Anterior cingulate cortex (tissue), 58 donors: ENCODE measurements at places on chromosomes 4 and X.

DNA sequence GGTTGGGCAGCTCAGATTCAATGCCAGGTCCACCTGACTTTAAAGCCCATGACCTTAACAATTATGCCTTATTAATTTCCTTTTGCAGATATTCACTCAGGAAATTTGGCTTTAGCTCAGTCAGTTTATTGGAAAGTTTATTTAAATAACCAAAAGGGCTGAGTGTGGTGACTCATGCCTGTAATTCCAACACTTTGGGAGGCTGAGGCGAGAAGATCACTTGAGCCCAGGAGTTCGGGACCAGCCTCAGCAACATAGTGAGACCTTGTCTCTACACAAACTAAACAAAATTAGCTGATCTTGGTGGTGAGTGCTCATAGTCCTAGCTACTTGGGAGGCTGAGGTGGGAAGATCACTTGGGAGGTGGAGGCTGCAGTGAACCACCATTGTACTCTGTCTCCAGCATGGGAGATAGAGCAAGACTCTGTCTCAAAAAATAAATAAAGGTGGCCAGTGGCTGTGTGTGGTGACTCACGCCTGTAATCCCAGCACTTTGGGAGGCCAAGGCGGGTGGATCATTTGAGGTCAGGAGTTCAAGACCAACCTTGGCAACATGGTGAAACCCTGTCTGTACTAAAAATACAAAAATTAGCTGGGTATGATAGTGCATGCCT, 43.3 kb downstream of the RHOH start:
- no peak for DNase-seq

- no peak for DNase-seq
Observed at GRCh38 chrX:103367502-103367901, 8.8 kb upstream of the BEX3 start.

DNA sequence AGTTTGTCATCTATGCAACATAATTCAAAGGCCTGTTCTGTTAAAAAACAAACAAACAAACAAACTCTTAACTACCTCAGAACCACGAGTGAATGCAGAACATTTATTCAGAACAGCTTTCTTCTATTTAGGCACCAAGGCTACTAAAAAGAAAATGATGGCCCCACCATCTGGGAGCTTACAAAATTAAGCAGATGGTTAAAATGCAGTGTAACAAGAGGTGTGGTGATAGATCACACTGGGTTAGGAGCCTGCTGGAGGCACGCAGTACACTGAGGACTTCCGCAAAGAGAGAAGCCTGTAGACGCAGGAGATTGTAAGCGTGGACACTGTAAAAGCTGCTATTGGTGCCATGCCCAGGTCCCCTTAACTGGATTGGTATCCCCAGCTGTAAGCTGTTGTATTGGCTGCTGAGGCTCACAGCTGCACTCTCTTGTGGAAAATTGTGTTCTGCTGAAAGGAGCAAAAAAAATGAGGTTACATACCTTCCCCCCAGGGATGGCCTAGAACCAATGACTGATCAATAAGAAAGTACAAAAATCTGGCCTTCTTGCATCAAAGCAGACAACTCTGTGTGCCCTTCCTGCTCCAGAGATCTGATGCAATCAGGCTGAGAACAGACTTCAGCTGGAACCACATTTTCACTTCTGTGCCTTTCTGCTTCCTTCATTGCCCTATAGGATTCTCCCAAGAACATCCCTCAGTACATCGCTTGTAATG, 60.0 kb downstream of the SHROOM3 start:
- DNase-seq: no peak

GRCh38 chrX:1111601-1112300, 100.7 kb downstream of the CRLF2 start:
- DNase-seq: no peak

DNA sequence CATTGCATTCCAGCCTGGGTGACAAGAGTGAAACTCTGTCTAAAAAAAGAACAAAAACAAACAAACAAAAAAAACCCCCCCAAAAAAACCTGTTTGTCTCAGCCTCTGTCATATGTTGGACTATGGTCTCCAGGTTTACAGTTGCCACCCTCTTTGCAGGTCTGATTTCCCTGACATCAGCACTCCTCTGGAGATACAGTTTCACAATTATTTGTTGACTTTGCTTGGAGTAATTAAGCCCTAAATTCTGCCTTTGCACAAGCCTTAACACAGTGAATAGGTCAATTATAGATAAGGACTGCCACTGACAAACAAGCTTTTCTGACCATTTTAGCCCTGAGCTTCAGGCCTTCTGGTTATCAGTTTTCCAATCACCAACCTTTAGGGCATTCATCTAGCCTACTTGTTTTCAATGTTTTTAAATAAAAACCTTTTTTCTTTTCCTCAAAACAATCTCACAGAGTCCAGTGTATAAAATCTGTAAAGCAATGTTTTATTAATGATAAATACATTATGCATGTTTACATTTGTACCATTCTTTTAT, 20.4 kb upstream of the MAPK10 start:
- DNase-seq: no peak

DNA sequence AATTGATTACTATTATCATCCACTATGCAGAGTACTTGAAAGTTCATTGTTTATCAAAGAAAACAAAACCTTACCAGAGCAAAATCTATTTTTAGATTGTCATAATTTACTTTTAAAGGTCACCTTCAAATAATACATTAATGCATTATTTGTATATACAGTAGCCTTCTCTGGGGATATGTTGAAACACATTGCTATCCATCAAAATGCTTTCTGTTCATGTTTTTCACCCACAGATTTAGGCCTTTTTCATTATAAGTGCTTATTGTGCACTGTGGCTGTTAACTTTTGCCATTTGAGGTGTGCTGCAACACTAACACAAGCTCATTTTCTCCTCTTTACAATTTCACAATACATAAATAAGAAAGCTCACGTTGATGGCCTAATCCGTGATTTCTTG, 74.1 kb upstream of the ANKRD50 start:
- DNase-seq: no peak

GRCh38 chr4:123804196-123804721, 407.7 kb downstream of the SPRY1 start:
- no peak for DNase-seq

DNA sequence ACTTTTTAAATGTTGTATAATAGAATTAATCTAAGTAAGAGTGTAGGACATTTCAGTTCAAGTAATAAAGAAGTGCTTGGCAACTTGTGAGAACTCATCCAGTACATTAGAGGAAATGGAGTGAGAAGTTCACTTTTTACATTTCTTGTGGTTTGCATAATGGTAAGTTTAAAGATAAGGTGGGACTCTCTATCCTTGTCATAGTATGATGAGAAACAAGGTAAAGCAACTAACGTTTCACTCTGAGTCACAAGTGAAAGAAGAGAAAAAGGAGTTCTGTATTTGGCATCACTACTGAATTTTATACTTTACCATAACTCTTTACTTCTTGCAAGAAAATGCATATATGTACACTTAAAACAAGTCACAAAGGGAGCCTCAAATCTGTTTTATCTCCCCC, 219.4 kb downstream of the SLC4A4 start:
- no peak for DNase-seq

GRCh38 chr4:107896158-107896645, 35.1 kb upstream of the CYP2U1 start:
- DNase-seq: no peak

GRCh38 chrX:134741746-134742145, 83.5 kb upstream of the PLAC1 start:
- DNase-seq: no peak

DNA sequence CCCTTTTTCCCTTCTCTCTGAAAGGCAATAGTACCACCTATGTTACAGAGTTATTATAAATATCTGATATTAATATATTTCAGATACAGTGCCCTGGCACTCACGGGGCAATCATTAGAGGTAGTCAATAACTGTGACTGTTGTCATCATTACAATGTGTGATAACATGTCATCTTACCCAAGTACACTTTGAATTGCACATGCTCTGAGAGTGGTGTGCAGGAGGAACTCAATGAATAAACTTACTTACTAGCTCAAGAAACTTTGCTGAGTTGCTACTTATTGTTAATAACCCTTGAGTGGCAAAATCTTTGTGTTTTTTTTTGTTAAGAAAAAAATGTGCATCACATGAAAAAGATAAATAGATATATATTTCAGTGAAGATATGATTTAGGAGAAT, 275.1 kb upstream of the RASGEF1B start:
- no peak for DNase-seq

- no peak for DNase-seq
Observed at GRCh38 chr4:21593671-21594001, 354.9 kb downstream of the KCNIP4 start.

GRCh38 chr4:82293304-82293703, 80.5 kb downstream of the HNRNPD start:
- no peak for DNase-seq

- DNase-seq: peak; percentile 36
Observed at GRCh38 chr4:140308366-140309123, 64.9 kb upstream of the SCOC start.

DNA sequence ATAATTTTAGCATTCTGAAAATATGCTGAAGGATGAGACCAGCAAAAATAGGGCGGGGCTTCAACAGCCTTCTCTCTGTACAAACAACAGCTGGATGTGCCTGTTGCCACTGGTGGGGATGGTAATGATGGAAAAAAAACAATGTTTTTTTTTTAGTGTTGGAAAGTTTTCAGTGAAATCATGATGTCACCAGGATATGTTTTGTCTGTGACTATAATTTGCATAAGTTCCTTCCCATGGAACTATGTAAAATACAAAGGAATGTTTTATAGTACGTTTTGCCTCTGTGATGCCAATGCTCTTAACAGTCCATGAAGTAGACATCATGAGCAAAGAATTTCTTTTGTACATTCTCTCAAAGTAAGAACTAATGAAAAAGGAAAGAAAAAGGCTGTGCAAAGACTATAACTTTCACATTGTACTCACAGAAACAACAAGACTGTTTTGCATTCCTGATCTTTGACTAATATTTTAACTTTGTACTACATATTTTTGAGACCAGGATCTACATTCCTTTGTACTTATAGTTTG, 589.7 kb downstream of the SPRY1 start:
- DNase-seq: no peak

GRCh38 chrX:98398542-98398941, 1514.8 kb downstream of the RPA4 start:
- no peak for DNase-seq

DNA sequence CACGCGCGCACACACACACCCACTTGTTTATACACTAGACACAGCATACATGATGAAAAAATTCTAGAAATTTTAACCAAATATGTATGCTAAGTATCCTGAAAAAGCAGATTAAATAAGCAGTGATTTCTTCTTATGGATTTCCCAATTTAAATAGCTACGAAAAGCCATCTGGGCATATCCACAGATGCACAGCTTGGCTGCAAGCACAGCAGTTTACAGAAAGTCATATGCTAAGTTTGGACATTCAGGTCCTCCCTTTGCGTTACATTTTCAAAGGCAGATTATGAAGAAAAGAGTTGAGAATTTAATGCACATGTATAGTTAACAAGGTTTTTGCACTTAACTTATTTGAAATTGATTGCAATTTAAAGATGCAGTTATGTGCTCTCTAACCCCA, 542.2 kb upstream of the EPHA5 start:
- no peak for DNase-seq

DNA sequence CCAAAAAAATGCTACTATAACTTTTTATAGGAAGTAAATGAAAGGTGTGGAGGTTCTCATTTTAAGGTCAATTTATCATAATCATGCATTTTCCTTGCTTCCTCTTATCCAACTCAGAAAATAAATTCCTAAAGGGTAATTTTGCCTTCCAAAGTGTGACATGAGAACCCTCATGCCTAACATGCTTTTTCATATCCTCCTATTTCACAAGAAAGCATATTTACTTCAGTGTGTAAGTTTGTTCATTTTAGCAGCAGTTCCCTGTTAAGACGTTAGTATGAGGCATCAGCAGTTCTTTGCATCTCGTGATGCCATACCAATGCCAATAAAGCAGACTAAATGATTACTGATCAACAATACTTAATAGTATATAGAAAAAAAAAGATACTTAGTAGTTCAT, 18.4 kb downstream of the WDFY3 start:
- DNase-seq: no peak

DNA sequence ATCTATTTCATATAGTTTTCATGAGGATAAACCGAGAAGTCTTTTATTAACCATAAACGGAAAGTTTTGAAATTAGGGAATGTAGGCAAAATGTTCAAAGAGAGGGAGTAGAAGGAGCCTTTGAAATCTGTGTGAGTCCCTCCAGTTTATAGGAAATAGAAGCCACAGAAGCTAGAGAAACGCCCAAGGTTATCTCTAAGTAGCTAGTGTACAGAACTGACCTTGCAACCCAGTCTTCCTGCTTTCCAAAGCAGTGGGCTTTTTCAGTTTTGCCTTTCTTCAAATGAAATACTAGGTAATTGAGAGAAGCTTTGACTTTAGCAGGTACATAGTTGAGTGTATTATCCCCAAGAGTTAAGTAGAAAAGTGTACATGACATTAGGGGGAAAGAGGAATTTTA, 39.4 kb downstream of the STIM2 start:
- no peak for DNase-seq

- DNase-seq: no peak
Observed at GRCh38 chr4:101136373-101137370, 210.7 kb downstream of the PPP3CA start.

DNA sequence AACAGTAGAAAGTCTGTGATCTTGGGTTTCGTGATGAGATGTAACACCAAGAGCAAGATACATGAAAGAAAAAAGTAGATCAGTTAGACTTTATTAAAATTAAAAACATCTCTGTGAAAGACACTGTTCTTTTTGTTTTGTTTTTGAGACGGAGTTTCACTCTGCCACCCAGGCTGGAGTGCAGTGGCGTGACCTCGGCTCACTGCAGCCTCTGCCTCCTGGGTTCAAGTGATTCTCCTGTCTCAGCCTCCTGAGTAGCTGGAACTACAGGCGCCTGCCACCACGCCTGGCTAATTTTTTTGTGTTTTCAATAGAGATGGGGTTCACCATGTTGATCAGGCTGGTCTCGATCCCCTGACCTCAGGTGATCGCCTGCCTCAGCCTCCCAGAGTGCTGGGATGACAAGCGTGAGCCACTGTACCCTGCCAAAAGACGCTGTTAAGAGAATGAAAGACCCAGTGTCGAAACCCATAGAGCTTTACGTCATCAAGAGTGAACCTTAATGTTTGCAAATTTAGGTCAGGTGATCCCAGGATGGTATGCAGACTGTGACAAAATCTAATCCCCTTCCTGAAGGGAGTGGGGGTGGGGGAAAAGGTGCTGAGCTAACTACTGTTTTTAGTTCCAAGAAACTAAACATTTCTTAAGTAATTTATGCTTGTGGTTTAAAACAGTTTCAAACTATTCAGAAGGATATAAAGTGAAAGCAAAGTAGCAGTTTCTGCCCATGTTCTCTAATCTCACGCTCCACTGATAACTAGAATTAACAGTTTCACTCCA, 8.0 kb downstream of the OFD1 start:
- DNase-seq: no peak

GRCh38 chr4:168154546-168155277, 62.4 kb downstream of the ANXA10 start:
- no peak for DNase-seq
